ENCODE measurements at places on chromosomes 1 and 21. TPM values are rescaled to one million over a fixed set of nuclear protein-coding genes. Genes with fewer than 3 reads are reported as not detected.

Gene S100A3
- total RNA-seq: not detected

Gene PYHIN1
- total RNA-seq: under 0.01 TPM

Gene ABCB10
- total RNA-seq: 18.6 TPM

Gene DENND1B
- 28.0 TPM for total RNA-seq

Gene EPS8L3
- not detected for total RNA-seq

Gene SYCP1
- not detected for total RNA-seq

Gene LENEP
- total RNA-seq: 0.54 TPM

Gene CHRM3
- 54.7 TPM for total RNA-seq

Gene SELENOF
- total RNA-seq: 56.8 TPM

Gene KLF18
- not detected for total RNA-seq

Gene LRRC71
- not detected for total RNA-seq

Gene UBL4B
- total RNA-seq: not detected

Gene PDZK1
- under 0.01 TPM for total RNA-seq

Gene IL22RA1
- not detected for total RNA-seq

Gene FCRL2
- total RNA-seq: under 0.01 TPM

Gene FAM72C
- total RNA-seq: not detected

Gene STUM
- under 0.01 TPM for total RNA-seq

Gene RGS1
- 13.7 TPM for total RNA-seq

Gene AIRE
- 0.27 TPM for total RNA-seq

Gene PPCS
- total RNA-seq: 49.5 TPM

Gene HFM1
- 2.4 TPM for total RNA-seq

Gene S100A7A
- not detected for total RNA-seq

Gene PLCH2
- total RNA-seq: 1.3 TPM

Gene CCDC28B
- total RNA-seq: 18.0 TPM

Gene TPM3
- 314 TPM for total RNA-seq

Gene LCA5L
- 0.27 TPM for total RNA-seq

Gene CD52
- total RNA-seq: 227 TPM

Gene GREM2
- not detected for total RNA-seq

Gene HMCN1
- total RNA-seq: under 0.01 TPM

Gene MMP23B
- 1.6 TPM for total RNA-seq

Gene TRAF5
- total RNA-seq: 36.9 TPM

Gene SH3D21
- 7.5 TPM for total RNA-seq

Gene KAZN
- total RNA-seq: 0.54 TPM

Gene ATF6
- 17.0 TPM for total RNA-seq

Gene SLC1A7
- total RNA-seq: not detected

Gene SLAMF8
- total RNA-seq: 0.27 TPM

Gene GJA8
- not detected for total RNA-seq

Gene KMO
- total RNA-seq: 0.81 TPM

Gene INAVA
- total RNA-seq: under 0.01 TPM

Gene KCNE2
- total RNA-seq: not detected

Gene FCER1G
- total RNA-seq: 5.1 TPM

Gene IL19
- total RNA-seq: not detected

Gene CD1E
- total RNA-seq: not detected

Gene SLC30A2
- under 0.01 TPM for total RNA-seq

Gene SETD4
- total RNA-seq: 10.5 TPM

Gene IRF2BP2
- total RNA-seq: 365 TPM

Gene MAGI3
- 1.6 TPM for total RNA-seq

Gene PLXNA2
- total RNA-seq: 0.27 TPM

Gene KLF17
- total RNA-seq: under 0.01 TPM

Gene PCBP3
- total RNA-seq: 7.0 TPM

Gene CCDC190
- total RNA-seq: not detected

Gene SYT2
- not detected for total RNA-seq

Gene AMY1B
- total RNA-seq: not detected

Gene METTL25B
- 12.9 TPM for total RNA-seq

Gene MEX3A
- total RNA-seq: 3.2 TPM

Gene USH2A
- under 0.01 TPM for total RNA-seq

All from hematopoietic multipotent progenitor cell (in vitro differentiated cells).